ENCODE measurements at places on chromosomes 2 and 18.

DNA sequence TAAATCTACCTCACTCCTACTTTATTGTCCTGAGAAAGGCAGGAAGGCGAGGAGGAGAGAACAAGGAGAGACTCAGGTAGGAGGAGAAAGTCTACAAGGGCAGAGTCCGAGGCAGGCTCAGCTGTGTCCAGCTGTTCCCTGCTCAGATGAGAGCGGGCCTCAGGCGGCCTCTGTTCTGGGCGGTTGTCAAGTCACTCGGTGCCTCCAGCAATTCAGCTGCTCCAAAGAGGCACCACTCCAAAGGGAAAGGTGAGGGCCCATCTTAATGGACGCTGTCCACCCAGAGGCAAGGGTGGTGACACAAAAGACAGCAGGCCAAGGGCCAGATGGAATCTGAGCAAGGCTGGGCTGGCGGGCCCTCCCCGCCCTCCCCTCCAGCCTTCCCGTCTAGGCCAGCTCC is 101.4 kb upstream of the EPAS1 start:
- no peak for DNase-seq

DNA sequence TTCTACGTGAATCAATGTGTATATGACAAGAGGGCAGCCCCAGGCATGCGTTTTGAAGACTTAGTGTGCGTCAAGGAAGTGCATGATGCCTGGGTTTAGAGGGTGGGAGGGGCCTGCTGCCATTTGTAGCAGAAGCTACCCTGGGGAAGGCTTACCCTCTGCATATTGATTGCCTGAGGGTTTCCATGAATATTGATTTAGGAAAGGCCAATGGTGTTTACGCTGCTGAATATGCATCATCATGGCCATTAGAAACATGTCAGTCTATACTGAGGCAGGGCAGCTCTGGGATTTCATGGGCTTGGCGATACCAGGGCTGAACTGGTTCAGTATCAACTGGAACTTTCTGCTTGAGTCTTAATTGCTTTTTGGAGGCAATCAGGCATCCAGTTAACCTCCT is 259.3 kb downstream of the DCDC2C start:
- no peak for DNase-seq

DNA sequence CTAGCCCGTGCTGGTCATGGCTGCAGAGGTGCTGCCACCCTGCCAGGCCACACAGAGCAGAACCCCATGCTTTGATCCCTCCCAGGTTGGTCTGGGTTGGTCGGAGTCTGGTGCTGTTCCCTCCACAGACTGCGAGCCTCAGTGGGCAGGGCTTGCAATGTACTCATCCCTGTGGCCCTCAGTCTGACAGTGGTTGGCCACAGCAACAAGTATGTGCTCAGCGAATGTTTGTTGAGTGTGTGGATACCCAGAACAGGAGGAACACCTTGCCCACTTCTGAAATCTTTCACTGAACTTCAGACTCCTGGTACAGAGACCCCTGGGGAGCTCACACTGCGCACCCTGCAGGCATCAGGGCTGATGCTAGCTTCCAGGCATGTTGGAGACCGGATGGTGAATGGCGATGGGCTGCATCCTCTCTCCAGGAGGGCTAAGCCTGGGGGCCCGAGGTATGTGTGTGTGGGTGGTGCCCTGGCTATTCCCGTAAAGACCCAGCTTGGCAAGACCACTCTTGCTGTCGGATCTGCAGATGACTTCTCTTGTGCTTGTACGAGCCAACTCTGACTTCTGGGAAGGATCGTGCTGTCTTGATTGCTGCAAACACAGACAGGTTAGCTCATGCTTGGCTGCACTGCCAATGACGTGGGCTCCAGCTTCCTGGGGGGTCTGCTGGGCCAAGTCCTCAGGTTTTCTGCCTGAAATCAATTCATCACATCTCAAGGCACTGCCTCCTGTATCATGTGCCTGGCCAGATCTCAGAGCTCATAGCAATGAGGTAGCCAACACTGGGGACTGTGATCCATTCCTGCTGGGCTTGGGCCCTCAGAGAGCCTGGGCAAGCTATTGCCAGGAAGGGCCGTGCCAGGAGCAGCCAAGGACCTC is 43.7 kb downstream of the RHOB start:
- peak; percentile 92 for DNase-seq

GRCh38 chr2:3285901-3286645 is 91.5 kb downstream of the EIPR1 start:
- DNase-seq = no peak

DNA sequence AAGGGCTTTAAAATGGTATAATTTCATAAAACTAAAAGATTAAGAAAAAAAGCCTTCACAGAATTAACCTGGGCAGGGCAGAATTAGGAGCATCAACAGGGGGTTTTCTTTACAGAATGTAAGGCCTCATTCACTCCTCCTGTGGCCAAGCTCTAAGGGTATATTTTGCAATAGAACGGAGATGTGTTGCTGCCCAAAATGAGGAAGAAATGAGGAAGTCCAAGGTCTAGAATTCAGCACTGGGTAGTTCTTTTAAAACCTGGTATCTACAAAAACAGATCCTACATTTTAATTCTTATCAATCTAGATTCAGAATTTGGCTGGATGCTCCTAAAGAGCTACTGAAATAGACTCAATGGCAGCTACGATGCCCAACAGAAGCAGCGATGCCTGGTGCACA is 101.8 kb downstream of the AKAIN1 start:
- no peak for DNase-seq

- no peak for DNase-seq
These were observed 14.3 kb downstream of the SLC25A52 start for GRCh38 chr18:31746396-31746795.

DNA sequence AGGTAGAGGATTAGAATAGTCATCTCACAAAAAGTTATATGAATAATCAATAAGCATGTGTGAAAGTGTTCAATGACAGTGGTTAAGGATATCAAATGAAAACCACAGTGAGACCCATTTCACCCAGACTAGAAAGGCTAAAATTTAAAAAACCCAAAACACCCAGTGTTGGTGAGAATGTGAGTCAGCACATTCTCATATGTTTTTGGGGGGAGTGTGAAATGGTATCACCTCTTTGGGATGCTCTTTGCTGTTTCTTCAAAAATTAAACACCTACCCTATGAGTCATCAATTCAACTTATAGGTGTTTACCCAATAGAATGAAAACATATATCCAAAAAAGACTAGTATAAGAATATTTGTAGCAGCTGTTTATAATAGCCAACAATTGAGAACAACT is 69.8 kb downstream of the MAP3K20 start:
- DNase-seq = no peak

DNA sequence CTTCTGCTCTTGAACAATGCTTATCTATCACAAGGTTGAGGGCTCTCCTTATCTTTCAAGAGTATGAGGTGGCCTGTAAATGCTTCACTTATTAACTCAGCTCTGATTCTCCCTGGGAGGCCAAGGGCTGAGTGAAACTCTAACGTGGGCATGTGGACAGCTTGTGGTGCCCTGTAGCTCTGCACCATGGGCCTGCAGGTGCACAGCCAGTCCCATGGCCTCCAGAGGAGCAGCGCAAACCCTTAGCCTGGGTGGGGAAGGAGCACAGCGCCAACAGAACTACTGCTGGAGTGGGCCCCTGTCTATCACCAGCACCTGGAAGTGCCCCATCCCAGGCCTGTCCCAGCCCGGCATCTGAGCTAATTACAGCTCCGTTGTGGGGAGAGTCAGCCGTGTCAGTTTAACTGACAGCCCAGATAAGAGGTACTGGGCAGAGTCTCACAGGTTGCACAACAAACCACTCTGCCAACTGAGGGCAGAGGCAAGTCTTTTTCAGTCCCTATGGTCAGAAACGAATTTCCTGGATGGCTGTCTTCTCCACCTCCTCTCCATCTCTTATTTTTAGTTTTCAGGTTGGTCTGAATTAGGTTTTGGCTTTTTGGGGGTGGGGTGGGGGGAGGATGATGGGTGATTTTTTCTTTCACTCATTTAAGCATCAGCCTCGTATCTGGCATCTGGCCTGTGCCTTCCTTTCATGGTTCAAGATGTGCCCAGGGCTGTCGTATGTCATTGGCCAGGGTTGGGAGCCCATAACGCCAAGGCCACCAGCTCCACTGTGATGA is 219.5 kb downstream of the BCL2 start:
- no peak for DNase-seq

GRCh38 chr2:205868053-205868452 is 185.8 kb downstream of the NRP2 start:
- no peak for DNase-seq

DNA sequence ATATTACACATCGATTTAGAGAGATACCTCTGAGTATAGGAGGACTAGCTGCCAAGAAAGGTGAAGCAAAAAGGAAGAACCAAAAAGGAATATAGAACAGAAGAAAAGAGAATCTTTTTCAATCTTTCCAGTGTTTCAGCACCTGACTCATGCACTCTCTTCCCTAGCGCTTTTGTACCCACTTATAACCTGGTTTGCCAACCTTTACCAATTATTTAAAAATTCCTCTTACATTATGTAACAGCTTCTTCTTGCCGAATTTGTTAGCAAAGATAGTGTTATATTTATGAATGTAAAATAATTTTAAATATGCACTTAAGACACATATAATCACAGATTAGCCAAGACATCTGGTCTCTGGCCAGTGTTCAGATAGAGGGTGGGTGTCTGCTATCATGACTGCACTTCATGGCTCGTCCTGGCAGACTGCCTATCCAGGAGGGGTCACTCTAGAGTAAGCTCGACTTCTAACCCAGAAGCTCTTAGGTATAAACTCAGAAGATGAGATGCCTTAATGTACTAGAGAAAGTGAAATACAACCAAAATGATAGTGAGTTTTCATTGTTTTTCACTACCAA is 122.9 kb downstream of the ATAD2B start:
- peak; percentile 54 for DNase-seq

DNA sequence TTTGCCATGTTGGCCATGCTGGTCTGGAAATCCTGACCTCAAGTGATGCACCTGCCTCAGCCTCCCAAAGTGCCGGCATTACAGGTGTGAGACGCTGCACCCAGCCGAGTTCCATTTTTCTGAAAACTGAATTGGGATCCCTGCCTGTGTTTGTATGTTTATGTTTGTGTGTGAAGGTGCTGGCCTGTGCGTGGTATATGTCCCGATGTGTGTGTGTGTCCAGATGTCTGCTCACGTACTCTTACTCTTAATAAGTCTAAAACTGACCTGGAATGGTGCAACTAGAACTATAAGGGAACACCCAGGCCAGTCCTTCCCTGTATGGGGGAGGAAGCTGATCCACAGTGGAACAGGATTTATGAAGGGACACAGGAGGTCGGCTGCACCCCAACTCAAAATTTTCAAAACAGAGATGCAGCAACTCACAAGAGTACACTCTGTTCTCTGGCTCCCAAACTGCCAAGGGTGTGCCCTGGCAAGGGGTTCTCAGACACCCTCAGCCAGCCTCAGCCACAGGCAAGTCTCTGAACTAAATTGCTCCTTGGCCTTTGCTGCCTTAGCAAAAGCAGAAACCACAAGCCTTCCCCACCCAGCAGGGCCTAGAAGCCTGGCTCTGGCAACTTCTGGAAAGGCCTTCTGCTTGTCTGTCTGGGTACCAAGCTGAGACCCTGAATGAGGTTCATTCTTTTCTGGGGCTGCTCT is 36.5 kb downstream of the RHOB start:
- DNase-seq = peak; percentile 46

DNA sequence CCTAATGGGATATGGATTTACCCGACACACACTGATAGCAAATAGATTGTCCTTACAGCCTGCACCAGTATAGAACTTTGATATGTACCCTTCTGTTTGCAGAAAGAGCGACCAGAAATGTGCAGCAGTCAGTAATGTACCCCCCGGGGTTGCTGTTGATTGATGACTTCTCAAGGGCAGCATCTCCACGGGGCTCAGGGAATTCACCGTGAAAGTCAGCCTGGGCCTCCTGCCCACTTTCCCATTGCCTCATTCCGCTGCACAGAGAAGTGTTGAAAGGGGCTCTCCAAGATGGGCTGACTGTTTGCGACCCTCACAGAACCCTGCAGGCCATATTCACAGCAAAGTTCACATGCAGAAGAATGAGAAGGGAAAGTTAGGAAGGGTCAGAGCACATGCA is 241.3 kb downstream of the PRKCE start:
- peak; percentile 95 for DNase-seq

DNA sequence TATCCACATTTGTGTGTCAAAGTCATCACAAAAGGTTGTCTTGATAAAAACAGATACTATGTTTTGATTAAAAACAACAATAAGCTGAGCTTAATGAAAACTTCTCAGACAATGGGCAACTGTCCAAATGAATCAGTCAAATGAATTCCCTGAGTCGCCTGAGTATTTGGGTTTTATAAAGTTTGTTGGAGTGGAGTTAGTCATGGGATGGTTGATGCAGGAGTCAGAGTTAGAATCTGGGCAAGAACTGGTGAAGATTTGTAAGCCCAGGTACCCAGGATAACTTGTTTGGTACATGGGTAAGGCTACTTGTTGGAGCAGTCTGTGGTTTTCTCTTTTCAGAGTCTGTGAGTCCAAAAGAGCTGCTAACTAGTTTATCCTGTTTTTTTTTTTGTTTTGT is 34.4 kb upstream of the RAPGEF4 start:
- DNase-seq = peak; percentile 69

- peak; percentile 76 for DNase-seq
These were observed at the start of gene SLC16A14 for GRCh38 chr2:230068651-230069055. TSS of gene SLC16A14 (minus strand) at chr2:230068924. CDS start at chr2:230059352, 9,572 bp downstream.

DNA sequence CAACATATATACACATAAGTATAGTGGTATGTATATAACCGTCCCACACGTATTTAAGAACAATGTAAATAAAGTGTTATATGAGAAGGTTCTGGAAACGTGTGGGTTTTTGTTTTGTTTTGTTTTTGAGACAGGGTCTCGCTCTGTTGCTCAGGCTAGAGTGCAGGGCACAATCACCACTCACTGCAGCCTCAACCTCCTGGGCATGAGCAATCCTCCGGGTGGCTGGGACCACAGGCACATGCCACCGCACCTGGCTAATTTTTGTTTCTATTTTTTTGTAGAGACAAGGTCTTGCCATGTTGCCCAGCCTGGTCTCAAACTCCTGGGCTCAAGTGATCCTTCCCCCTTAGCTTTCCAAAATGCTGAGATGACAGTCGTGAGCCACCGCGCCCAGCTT is 6.2 kb downstream of the ADAM17 start:
- no peak for DNase-seq

DNA sequence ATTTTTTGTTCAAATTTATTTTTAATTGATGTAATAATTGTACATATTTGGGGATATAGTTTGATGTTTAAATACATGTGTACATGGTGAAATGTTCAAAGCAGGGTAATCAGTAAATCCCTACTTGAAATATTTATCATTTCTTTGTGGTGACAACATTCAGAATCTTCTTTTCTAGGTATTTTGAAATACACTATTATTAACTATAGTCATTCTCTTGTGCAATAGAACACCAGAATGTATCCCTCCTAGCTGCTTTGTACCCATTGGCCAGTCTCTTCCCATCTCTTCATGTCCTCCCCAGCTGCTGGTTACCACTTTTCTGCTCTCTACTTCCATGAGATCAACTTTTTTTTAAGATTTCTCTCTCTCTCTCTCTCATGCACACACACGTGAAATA is 126.5 kb downstream of the ZNF407 start:
- peak; percentile 83 for DNase-seq

DNA sequence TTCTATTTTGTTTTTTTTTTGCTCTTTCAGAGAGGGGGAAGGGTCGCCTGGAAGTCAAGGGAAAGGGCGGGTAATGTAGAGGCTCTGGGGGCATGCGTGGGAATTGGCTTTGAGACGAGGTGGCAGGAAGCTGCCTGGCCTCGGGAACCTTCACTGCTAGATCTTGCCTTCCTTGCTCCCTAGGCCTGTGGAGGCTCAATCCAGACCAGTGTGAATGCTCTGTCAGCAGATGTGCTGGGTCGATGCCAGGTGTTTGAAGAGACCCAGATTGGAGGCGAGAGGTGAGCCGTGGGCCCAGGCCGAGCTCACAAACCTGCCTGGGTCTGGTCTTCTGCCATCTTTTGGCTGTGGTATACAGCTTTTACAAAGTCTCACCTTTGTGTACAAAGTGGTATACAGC is 15.5 kb downstream of the CCT7 start:
- DNase-seq = no peak
